Vagina (tissue), 2 donors: ENCODE measurements at places on chromosomes 6 and 20. TPM values are rescaled to one million over a fixed set of nuclear protein-coding genes. Genes with fewer than 3 reads are reported as not detected.

- no peaks in the 10 kb centered on the region for H3K27me3 ChIP-seq
- no peaks in the 10 kb centered on the region for H3K36me3 ChIP-seq
- no peak overlapping the region for H3K4me3 ChIP-seq
These were observed 312.9 kb downstream of the GJA1 start for GRCh38 chr6:121748376-121748775.

- no peak overlapping the region for H3K4me3 ChIP-seq
- H3K27ac ChIP-seq, result no peak overlapping the region
- no peak for DNase-seq
- no peaks in the 10 kb centered on the region for H3K36me3 ChIP-seq
- H3K4me1 ChIP-seq, result no peaks in the 10 kb centered on the region
These were observed 841.6 kb upstream of the GJE1 start for GRCh38 chr6:141290941-141291721.

- no peak overlapping the region for H3K4me3 ChIP-seq
- no peak for DNase-seq
- H3K36me3 ChIP-seq, result no peaks in the 10 kb centered on the region
- H3K27me3 ChIP-seq, result no peaks in the 10 kb centered on the region
- no peaks in the 10 kb centered on the region for H3K4me1 ChIP-seq
- H3K27ac ChIP-seq, result no peak overlapping the region
These were observed 111.3 kb upstream of the LOC128125822 start for GRCh38 chr6:63460971-63461370.

DNA sequence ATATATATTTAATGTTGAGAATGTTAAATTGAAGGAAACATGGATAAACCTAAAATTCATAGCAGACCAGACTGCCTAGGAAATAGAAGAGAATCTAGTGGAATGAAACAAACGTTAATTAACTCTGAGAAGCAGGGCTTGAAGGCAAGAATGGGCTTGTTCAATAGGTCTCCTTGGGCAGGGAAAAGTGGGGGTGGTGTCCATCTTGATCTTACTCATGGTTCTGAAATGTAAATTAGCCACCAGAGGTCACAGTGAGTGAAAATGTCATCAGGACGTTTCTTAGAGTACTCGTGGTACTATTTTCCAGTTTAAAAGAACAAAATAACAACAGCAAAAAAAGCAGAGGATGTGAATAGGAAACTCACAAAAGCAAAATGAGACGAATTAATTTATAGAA, 66.8 kb upstream of the BTBD3 start:
- no peaks in the 10 kb centered on the region for H3K27me3 ChIP-seq
- H3K36me3 ChIP-seq, result no peaks in the 10 kb centered on the region
- no peak overlapping the region for H3K4me3 ChIP-seq
- DNase-seq, result no peak
- peaks cover 8% of the 10 kb centered on the region for H3K4me1 ChIP-seq
- H3K27ac ChIP-seq, result no peak overlapping the region

DNA sequence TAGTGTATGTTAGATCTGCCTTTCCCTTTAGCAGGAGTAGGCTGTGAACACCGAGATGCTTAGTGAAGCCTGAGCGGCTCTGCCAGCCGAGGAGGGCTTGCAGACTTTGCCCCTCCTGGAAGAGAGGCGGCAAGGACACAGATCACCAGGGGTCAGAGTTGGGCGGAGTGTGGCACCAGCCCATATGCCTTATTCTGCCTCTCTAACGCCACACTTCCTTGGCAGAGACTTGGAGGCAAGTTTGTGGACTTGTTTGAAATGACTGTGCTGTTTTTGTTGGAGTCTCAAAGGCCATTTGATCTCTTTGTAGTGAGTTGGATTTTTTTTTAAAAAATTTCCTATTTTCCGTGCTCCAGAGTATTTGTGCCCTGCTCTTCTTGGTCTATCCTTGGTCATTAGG, 44.5 kb upstream of the CLDN20 start:
- no peak for DNase-seq
- no peaks in the 10 kb centered on the region for H3K27me3 ChIP-seq

DNA sequence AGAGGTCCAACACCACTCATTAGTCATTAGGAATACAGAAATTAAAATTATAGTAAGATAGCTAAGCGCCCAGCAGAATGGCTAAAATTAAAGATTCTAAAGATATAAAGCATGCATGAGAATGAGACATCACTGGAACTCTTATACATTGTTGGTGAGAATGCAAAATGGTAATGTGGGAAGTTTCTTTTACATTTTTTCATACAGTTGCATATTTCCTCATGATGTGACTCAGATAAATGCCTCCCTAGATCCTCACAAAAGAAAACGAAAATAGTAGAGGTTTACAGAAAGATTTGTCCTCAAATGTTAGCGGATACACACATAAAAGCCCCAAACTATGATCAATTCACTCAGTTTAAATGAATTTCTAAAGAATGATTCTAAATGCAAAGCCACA, 633.7 kb upstream of the GJE1 start:
- no peak for DNase-seq
- no peaks in the 10 kb centered on the region for H3K36me3 ChIP-seq

DNA sequence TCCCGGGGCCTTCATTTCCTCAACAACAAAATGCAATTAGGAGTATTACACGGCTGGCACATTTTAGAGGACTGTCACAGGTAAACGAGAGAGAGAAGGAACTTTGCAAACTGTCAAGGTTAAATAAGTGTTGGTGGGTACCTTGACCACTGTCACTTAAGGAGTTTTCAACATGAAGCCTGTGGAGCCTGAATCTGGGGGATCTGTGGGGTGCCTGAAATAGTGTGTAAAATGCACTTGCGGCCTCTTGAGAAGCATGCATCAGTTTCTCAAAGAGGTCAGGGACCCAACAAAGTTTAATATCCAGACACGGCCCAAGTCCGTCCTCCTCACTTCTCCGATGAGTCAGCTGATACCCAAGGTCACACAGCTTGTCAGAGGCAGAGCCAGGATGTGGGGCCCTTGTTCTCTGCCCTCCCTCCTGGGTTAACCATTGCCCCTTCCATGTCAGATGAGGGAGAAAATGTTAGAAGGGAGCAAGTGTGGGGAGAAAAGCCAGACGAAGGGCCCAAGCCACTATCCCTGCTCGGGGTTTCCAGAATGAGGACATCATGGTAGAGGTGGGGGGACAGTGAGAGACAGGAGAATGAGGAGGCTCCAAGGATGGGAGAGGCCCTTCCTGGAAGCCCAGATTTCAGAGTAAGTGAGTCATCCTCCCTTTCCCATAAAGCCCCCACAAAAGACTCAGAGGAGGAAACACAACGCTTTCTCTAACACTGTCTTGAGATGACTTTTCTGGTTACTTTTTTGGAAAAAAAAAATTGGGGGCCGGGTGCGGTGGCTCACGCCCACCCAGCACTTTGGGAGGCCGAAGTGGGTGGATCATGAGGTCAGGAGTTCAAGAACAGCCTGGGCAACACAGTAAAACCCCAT, 42.2 kb downstream of the C6orf132 start:
- peaks cover 63% of the 10 kb centered on the region for H3K4me1 ChIP-seq
- no peaks in the 10 kb centered on the region for H3K27me3 ChIP-seq
- no peaks in the 10 kb centered on the region for H3K36me3 ChIP-seq
- no peak overlapping the region for H3K4me3 ChIP-seq
- no peak for DNase-seq

DNA sequence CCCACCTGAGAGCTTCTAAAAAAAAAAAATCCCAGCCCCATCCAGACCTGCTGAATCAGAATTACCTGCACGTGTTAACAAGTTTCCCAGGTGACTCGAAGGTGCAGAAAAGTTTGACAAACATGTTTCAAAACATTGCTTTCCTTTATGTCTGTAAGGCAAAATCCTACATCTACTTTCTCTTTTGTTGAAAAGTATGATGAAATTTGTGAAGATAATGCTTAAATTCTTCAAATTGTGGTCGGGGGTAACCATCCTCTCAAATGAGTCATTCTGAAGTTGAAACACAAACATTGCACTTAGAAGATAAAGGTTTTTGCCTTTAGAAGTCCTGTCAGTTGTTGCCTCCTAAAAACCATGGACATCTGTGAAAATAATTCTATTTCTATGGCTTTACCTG, 429.7 kb downstream of the EPHA7 start:
- DNase-seq, result no peak
- no peaks in the 10 kb centered on the region for H3K27me3 ChIP-seq
- no peak overlapping the region for H3K4me3 ChIP-seq
- H3K4me1 ChIP-seq, result no peaks in the 10 kb centered on the region

- H3K27ac ChIP-seq, result peak overlapping the region; percentile 48
- H3K27me3 ChIP-seq, result no peaks in the 10 kb centered on the region
- peaks cover 20% of the 10 kb centered on the region for H3K4me1 ChIP-seq
- no peak overlapping the region for H3K4me3 ChIP-seq
- no peak for DNase-seq
These were observed 114.9 kb upstream of the PTPN1 start for GRCh38 chr20:50395251-50395729.

ASIP gene
- not detected for total RNA-seq

DEFB125 gene
- total RNA-seq, result not detected

VSX1 gene
- not detected for total RNA-seq

STK38 gene
- 31.9 TPM for total RNA-seq
